HCT116 (cell line): ENCODE measurements at places on chromosomes 6 and 20.

- H3K4me3 ChIP-seq: no peak overlapping the region; the same call in 1 of the 2 replicates
- peaks cover 45% of the 10 kb centered on the region for H3K4me1 ChIP-seq
- H3K27ac ChIP-seq: peak overlapping the region; percentile 81
- H3K36me3 ChIP-seq: peaks cover 9% of the 10 kb centered on the region; the same call in 1 of the 2 replicates
- no peaks in the 10 kb centered on the region for H3K27me3 ChIP-seq
Observed at GRCh38 chr20:34472246-34472925, 43.8 kb upstream of the DYNLRB1 start.

GRCh38 chr6:155152211-155153076 lies 111.4 kb upstream of the CLDN20 start:
- H3K4me1 ChIP-seq: peaks cover 50% of the 10 kb centered on the region
- no peak overlapping the region for H3K27ac ChIP-seq
- no peaks in the 10 kb centered on the region for H3K36me3 ChIP-seq
- DNase-seq: no peak

GRCh38 chr6:44672086-44672485 lies 284.6 kb downstream of the CDC5L start:
- no peaks in the 10 kb centered on the region for H3K36me3 ChIP-seq
- no peak overlapping the region for H3K4me3 ChIP-seq
- H3K4me1 ChIP-seq: peaks cover 46% of the 10 kb centered on the region

- H3K36me3 ChIP-seq: no peaks in the 10 kb centered on the region
- no peak overlapping the region for H3K4me3 ChIP-seq
Observed at GRCh38 chr6:11908436-11909105, 103.5 kb upstream of the HIVEP1 start.

GRCh38 chr20:35474303-35474871 lies 19.0 kb downstream of the CEP250 start:
- peaks cover 40% of the 10 kb centered on the region for H3K36me3 ChIP-seq
- no peak overlapping the region for H3K27ac ChIP-seq
- H3K27me3 ChIP-seq: no peaks in the 10 kb centered on the region
- no peak overlapping the region for H3K4me3 ChIP-seq
- no peak for DNase-seq

GRCh38 chr20:62496568-62497218 lies 20.9 kb upstream of the GATA5 start:
- H3K27me3 ChIP-seq: no peaks in the 10 kb centered on the region
- H3K36me3 ChIP-seq: no peaks in the 10 kb centered on the region
- H3K27ac ChIP-seq: no peak overlapping the region
- H3K4me3 ChIP-seq: no peak overlapping the region
- no peak for DNase-seq

DNA sequence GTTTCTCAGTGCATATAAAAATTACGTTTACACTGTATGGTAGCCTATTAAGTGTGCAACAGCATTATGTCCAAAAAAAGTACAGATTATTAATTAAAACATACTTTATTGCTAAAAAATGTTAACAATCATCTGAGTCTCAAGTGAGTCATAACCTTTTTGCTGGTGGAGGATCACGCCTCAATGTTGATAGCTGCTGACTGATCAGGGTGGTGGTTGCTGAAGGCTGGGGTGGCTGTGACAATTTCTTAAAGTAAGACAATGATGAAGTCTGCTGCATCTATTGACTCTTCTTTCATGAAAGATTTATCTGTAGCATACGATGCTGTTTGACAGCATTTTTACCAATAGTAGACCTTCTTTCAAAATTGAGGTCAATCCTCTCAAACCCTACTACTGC lies 155.1 kb downstream of the BTBD9 start:
- no peak for DNase-seq
- no peak overlapping the region for H3K4me3 ChIP-seq
- no peaks in the 10 kb centered on the region for H3K4me1 ChIP-seq
- H3K27me3 ChIP-seq: no peaks in the 10 kb centered on the region
- H3K36me3 ChIP-seq: no peaks in the 10 kb centered on the region

DNA sequence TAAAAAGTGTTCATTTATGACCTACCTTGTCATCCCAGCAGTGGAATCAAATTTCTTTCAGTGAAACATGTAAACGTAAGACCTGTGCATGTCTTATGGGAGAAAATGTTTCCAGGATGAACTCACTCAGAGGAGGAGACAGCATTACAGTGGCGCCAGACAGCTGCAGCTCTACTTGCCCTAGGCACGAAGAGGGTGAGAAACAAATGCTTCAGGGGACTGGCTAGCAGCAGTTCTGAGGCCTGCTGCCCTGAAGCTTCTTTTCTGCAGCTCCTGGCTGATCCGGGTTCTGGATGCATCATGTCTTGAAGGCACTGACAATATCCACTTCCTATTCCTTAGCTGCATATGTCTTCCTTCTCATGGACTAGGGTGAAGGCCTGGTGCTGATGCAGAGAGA lies 120.2 kb downstream of the QRSL1 start:
- peaks cover 4% of the 10 kb centered on the region; the same call in 1 of the 2 replicates for H3K4me1 ChIP-seq
- H3K27me3 ChIP-seq: no peaks in the 10 kb centered on the region
- H3K27ac ChIP-seq: no peak overlapping the region
- DNase-seq: no peak

- H3K36me3 ChIP-seq: no peaks in the 10 kb centered on the region
- no peak overlapping the region for H3K27ac ChIP-seq
- no peaks in the 10 kb centered on the region for H3K4me1 ChIP-seq
- DNase-seq: no peak
- no peaks in the 10 kb centered on the region for H3K27me3 ChIP-seq
Observed at GRCh38 chr6:31020057-31020456, 9.8 kb downstream of the MUC22 start.

- no peak for DNase-seq
- no peaks in the 10 kb centered on the region for H3K4me1 ChIP-seq
- H3K27me3 ChIP-seq: no peaks in the 10 kb centered on the region
- H3K27ac ChIP-seq: no peak overlapping the region
- no peak overlapping the region for H3K4me3 ChIP-seq
Observed at GRCh38 chr20:62536871-62537401, 61.1 kb upstream of the GATA5 start.

DNA sequence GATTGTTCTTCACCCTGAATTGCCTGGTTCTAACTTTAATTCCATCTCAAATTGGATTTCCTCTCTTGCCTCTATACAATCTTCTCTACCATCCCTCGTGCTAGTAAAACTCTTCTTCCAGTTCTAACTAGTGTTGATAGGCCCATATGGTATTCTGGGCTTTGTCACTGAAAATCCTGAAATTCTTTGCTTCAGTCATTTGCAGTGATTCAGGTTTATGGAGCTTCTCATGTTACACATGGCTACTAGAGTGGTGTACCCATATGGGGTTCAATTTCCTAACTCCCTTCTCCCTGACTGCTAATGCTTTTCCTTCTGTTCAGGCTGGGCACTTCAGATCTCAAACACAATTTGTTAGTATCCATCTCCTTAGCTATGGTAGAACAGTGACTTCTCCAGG lies 956.6 kb downstream of the KIF16B start:
- H3K4me1 ChIP-seq: no peaks in the 10 kb centered on the region
- H3K27me3 ChIP-seq: no peaks in the 10 kb centered on the region
- no peak overlapping the region for H3K27ac ChIP-seq
- H3K4me3 ChIP-seq: no peak overlapping the region
- no peaks in the 10 kb centered on the region for H3K36me3 ChIP-seq

DNA sequence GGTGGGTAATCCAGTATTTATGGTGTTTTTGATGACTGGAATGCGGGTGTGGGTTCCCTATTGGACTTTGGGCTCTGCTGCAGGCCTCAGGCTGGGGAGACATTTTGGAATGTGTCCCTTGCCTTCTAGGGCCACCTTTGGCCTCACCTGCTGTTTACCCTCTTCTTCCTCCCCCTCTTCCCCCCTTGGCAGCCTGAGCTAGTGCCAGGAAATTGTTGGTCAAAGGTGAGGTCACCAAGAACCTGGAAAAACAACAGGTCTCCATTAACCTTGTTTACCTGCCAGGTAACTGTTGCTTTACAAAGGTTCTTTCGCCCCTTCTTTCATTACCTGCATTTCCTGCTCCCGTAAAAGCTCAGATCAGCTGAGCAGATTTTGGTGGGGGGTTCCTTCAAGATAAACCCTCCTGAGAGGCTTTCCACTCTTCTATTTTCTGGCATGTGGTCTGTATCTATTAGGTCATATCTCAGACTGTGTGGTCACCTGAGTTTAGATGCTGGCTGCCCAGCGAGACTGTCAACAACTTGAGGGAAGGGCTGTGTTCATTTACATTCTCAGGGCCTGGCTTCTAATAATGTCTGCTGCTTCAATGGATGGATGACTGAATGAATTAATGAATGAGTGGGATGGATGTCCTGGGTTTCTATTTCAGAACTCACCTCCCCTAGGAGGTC lies 34.7 kb downstream of the VEGFA start:
- H3K4me3 ChIP-seq: no peak overlapping the region
- no peaks in the 10 kb centered on the region for H3K36me3 ChIP-seq
- H3K27me3 ChIP-seq: no peaks in the 10 kb centered on the region
- no peak for DNase-seq
- no peak overlapping the region for H3K27ac ChIP-seq

DNA sequence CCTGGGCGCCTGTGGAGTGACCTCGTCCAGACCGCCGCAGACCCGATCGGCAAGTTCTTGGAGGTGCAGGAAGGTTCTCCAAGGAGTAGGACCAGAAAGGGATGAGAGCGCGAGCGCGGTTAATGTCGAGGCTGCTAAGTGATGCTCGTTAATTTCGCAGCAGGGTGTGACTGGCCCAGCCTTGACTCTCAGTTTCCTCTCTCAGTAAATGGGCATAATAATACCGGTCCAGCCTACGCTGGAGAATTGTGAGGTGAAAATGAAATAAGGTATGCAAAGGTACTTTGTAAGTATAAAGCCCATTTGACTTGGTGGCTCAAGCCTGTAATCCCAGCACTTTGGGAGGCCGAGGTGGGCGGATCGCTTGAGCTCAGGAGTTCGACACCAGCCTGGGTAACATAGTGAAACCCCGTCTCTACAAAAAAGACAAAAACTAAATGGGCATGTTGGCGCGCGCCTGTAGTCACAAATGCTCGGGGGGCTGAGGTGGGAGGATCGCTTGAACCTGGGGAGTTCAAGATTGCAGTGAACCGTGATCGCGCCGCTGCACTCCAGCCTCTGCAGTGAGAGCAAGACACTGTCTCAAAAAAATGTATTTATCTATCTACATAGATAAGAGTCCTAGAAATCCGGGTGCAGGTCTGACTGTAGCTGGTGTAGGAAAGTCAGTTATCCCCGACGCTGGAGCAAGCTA lies 634 bp upstream of the BTBD9 start:
- peak overlapping the region; percentile 83 for H3K4me3 ChIP-seq
- H3K27me3 ChIP-seq: no peaks in the 10 kb centered on the region
- H3K36me3 ChIP-seq: no peaks in the 10 kb centered on the region
- H3K27ac ChIP-seq: peak overlapping the region; percentile 89

- H3K27me3 ChIP-seq: no peaks in the 10 kb centered on the region
- DNase-seq: no peak
- peaks cover 13% of the 10 kb centered on the region for H3K4me1 ChIP-seq
- no peak overlapping the region for H3K4me3 ChIP-seq
- H3K36me3 ChIP-seq: no peaks in the 10 kb centered on the region
Observed at GRCh38 chr6:14885498-14885897, 360.4 kb upstream of the JARID2 start.

GRCh38 chr6:136169394-136170148 lies 80.5 kb downstream of the MTFR2 start:
- H3K36me3 ChIP-seq: no peaks in the 10 kb centered on the region
- H3K4me3 ChIP-seq: no peak overlapping the region
- no peak overlapping the region for H3K27ac ChIP-seq
- H3K27me3 ChIP-seq: no peaks in the 10 kb centered on the region
- DNase-seq: no peak

DNA sequence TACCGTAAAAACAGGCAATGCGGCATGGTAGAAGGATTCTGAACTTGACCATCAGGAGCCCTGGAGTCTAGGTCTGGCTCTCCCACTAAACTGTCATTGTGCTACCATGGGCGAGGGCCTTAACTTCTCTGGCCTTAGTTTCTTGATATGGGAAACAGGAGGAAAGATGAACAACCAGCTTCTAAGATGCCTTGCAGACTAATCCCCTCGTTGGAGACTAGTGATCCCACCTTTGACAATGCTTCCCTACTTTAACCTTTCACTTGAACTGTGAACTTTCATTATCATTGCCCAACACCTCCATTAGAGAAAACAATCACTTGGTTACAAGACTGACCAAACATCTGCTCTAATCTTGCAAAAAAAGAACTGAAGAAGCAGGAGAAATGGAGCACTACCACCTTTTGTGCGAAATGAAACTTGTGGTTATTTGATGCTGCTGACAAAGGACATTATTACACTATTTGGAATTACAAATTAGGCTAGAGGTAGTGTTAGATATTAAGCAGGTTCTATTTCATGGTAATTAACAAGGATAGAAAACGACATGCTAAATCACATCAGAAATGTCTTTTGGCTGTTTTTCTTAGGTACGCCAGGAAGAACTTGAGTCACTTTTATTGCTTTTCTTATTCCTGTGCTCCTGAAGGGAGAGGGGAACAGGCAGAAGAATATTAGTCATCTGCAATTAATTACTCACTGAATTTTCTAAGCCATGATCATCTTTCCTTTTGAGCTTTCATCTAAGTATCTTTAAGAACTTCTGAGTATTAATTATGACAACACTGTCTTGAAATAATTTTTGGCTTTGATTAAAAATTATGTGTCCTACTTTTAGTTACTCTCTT lies 39.1 kb upstream of the ARHGAP18 start:
- DNase-seq: peak; percentile 86
- no peaks in the 10 kb centered on the region for H3K27me3 ChIP-seq
- peak overlapping the region; percentile 100 for H3K27ac ChIP-seq
- no peaks in the 10 kb centered on the region for H3K36me3 ChIP-seq
- H3K4me3 ChIP-seq: peak overlapping the region; percentile 38

GRCh38 chr20:63045401-63045800 lies 38.6 kb upstream of the BHLHE23 start:
- H3K27ac ChIP-seq: no peak overlapping the region
- H3K4me3 ChIP-seq: no peak overlapping the region
- H3K27me3 ChIP-seq: peaks cover 19% of the 10 kb centered on the region
- no peaks in the 10 kb centered on the region for H3K36me3 ChIP-seq
